ENCODE measurements at places on chromosomes 2 and 18. TPM values are rescaled to one million over a fixed set of nuclear protein-coding genes. Genes with fewer than 3 reads are reported as not detected.

EGR4 gene
- total RNA-seq, result not detected

VSNL1 gene
- total RNA-seq, result not detected

RAPGEF4 gene
- 0.17 TPM for total RNA-seq

GPR55 gene
- 4.5 TPM for total RNA-seq

MTCL1 gene
- 1.9 TPM for total RNA-seq

DNA sequence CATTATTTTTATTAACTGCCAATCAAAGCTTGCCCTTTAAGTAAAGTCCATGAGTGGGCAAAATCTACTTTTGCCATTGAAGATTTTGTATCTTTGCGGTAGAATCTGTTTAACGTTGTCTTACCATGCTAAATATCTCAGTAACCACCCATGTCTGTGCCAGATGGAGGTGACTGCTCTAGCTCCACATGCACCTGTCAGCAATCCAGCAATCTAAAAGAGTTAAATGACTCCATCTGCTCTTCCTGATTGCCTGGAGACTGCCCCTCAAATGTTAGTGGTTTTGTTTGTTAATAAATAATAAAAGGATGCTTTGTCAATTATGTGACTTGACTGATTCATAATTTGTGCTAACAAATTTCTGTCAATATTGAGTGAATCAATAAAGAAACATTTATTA, 141.7 kb downstream of the RBM43 start:
- H3K36me3 ChIP-seq, result no peaks in the 10 kb centered on the region
- H3K4me1 ChIP-seq, result no peaks in the 10 kb centered on the region
- H3K27ac ChIP-seq, result no peak overlapping the region
- DNase-seq, result no peak

GRCh38 chr2:201915446-201915845, 109.1 kb downstream of the CDK15 start:
- H3K36me3 ChIP-seq, result no peaks in the 10 kb centered on the region
- H3K27ac ChIP-seq, result no peak overlapping the region
- no peaks in the 10 kb centered on the region for H3K4me1 ChIP-seq
- no peak for DNase-seq

DNA sequence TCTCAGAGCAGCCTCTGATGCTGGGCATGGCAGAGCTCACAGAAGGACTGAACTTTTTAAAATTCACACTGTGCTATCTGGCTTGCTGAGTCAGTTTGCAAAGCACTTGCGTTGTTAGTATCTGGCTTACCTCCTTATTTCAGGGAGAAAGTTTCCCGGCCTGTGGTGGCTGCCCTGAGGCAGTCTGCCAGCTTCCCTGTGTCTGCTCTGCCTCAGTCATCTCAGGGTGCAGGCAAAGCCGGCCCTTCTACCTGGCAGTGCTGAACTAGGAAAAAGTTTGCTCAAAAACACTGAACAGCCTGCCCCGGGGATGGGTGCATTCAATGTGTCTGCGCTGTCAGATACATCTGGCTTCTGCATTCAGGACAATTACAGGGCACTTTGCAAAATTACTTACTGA, 90.2 kb upstream of the UXS1 start:
- no peak for DNase-seq
- H3K27me3 ChIP-seq, result peaks cover 5% of the 10 kb centered on the region
- no peak overlapping the region for H3K4me3 ChIP-seq
- no peaks in the 10 kb centered on the region for H3K36me3 ChIP-seq
- H3K27ac ChIP-seq, result no peak overlapping the region

GRCh38 chr2:210964141-210964764, 407.9 kb downstream of the CPS1 start:
- no peaks in the 10 kb centered on the region for H3K27me3 ChIP-seq
- no peak overlapping the region for H3K4me3 ChIP-seq
- DNase-seq, result no peak
- no peaks in the 10 kb centered on the region for H3K36me3 ChIP-seq
- no peak overlapping the region for H3K27ac ChIP-seq

GRCh38 chr2:45178854-45179253, 169.6 kb upstream of the SIX2 start:
- no peak for DNase-seq
- H3K36me3 ChIP-seq, result no peaks in the 10 kb centered on the region
- H3K27me3 ChIP-seq, result peaks cover 29% of the 10 kb centered on the region
- H3K27ac ChIP-seq, result no peak overlapping the region
- no peak overlapping the region for H3K4me3 ChIP-seq
- H3K4me1 ChIP-seq, result no peaks in the 10 kb centered on the region

GRCh38 chr2:49146401-49146800, 7.9 kb downstream of the FSHR start:
- H3K27ac ChIP-seq, result no peak overlapping the region
- no peaks in the 10 kb centered on the region for H3K36me3 ChIP-seq
- H3K27me3 ChIP-seq, result no peaks in the 10 kb centered on the region
- no peak for DNase-seq
- no peak overlapping the region for H3K4me3 ChIP-seq
- no peaks in the 10 kb centered on the region for H3K4me1 ChIP-seq

- no peaks in the 10 kb centered on the region for H3K36me3 ChIP-seq
- H3K4me3 ChIP-seq, result no peak overlapping the region
- H3K27ac ChIP-seq, result no peak overlapping the region
- H3K4me1 ChIP-seq, result no peaks in the 10 kb centered on the region
- DNase-seq, result no peak
Measured at GRCh38 chr2:128037649-128038048, 9.8 kb upstream of the SAP130 start.

- H3K36me3 ChIP-seq, result no peaks in the 10 kb centered on the region
- no peak overlapping the region for H3K27ac ChIP-seq
- H3K4me3 ChIP-seq, result no peak overlapping the region
Measured at GRCh38 chr2:191878548-191879279, 31.8 kb upstream of the CAVIN2 start.
